Mesothelial cell of epicardium (in vitro differentiated cells): ENCODE measurements at places on chromosomes 1 and 21. TPM values are rescaled to one million over a fixed set of nuclear protein-coding genes. Genes with fewer than 3 reads are reported as not detected.
A peak's percentile ranks its signal among the peaks of the same experiment; 100 is the strongest.

MED8 gene
- total RNA-seq: 29.8 to 32.4 TPM (median 30.4 TPM) in 3 replicates

HSPB7 gene
- total RNA-seq: 5.0 to 6.3 TPM (median 6.3 TPM) in 3 replicates

PCP4 gene
- total RNA-seq: 17.6 to 19.2 TPM (median 18.1 TPM) in 3 replicates

TRIM45 gene
- 39.1 to 41.5 TPM (median 40.0 TPM) in 3 replicates for total RNA-seq

CFAP74 gene
- 0.16 to 0.42 TPM (median 0.18 TPM) in 3 replicates for total RNA-seq

A3GALT2 gene
- 0.51 to 0.58 TPM (median 0.52 TPM) in 3 replicates for total RNA-seq

WNT9A gene
- total RNA-seq: 3.9 to 4.5 TPM (median 4.3 TPM) in 3 replicates

- H3K4me3 ChIP-seq: no peak overlapping the region
- H3K27ac ChIP-seq: peak overlapping the region; percentile 73
- no peaks in the 10 kb centered on the region for H3K36me3 ChIP-seq
Measured at GRCh38 chr21:32064281-32064910, 191.6 kb downstream of the HUNK start.

DNA sequence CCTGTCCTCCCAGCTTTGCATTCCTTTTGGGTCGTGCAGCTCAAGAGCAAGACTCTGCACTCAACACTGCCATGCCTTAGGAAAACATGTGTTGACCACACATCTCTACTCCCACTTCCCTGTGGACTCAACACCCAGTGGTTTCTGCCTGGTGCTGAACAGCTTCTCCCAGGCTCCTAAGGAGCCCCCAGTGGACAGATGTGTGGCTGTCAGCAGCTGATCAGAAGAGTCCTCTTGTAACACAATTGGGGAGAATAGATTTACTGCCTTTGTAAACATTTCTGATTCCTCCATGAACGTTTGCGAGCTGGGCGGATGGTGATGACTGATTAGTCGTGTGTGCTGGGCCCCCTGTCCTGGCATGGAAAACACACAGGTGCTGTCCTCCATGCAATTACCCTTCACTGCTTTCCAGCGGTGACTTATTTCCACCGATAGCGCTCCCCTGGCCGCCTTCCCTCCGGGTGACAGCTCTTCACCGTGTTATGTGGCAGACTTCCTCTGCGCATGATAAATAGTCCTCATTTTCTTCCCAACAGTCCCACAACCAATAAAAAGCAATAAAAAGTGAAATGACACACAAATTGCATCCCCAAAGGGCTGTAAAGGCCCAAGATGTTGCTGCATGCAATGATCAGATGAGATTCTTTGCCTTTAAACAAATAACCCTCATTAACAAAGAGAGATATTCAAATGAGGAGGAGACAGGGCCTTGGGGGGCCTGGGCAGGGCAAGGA, 249.4 kb upstream of the AJAP1 start:
- H3K4me3 ChIP-seq: no peak overlapping the region
- DNase-seq: no peak
- H3K4me1 ChIP-seq: no peaks in the 10 kb centered on the region
- no peak overlapping the region for H3K27ac ChIP-seq

DNA sequence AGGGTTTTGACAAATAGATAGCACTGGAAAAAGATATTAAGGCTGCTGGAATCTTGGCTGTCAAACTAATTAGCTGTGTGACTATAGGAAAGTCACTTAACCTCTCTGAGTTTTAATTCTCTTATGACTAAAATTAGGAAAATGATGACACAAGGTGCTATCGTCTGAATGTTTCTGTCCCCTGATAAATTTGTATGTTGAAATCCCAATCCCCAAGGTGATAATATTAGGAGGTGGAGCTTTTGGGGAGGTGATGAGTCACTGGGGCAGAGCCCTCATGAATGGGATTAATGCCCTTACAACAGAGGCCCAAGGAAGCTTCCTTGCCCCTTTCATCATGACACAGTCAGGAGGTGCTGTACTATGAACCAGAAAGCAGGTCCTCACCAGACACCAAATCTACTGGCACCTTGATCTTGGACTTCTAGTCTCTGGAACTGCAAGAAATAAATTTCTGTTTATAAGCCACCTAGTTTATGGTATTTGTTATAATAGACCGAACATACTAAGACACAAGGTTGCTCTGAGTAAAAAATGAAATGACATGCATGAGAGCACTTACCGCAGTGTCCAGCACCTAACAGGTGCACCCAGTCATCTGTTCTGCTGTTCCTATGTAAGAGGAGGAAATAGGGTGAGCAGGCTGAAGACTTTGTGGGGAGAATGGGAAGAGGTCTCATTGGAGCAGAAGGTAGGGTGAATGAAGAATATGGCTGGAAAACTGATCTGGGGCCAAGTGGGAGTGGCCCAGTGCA, 26.3 kb upstream of the DISP1 start:
- no peak overlapping the region for H3K4me3 ChIP-seq
- H3K27me3 ChIP-seq: no peaks in the 10 kb centered on the region
- DNase-seq: no peak
- H3K27ac ChIP-seq: no peak overlapping the region
- peaks cover 66% of the 10 kb centered on the region for H3K4me1 ChIP-seq

DNA sequence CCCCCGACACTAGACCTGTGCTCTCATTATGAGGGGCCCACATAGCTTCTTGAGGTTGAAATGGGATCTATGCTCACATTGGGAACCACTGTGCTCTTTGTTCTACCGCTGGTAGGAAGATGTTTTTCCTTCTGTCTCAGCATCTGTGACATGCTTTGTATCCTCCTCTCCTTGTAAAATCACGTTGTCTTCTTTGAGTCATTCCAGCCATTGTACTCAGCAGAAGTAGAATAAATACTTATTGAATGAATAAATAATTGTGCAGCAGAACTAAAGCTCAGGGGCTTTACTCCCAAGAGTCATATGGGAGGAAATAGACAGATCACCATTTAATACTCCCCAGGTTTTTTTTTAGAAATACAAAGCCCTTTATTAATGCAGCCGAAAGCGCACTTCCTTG, 66.3 kb upstream of the EDEM3 start:
- DNase-seq: no peak
- no peak overlapping the region for H3K4me3 ChIP-seq
- H3K36me3 ChIP-seq: no peaks in the 10 kb centered on the region
- no peak overlapping the region for H3K27ac ChIP-seq
- H3K27me3 ChIP-seq: no peaks in the 10 kb centered on the region

DNA sequence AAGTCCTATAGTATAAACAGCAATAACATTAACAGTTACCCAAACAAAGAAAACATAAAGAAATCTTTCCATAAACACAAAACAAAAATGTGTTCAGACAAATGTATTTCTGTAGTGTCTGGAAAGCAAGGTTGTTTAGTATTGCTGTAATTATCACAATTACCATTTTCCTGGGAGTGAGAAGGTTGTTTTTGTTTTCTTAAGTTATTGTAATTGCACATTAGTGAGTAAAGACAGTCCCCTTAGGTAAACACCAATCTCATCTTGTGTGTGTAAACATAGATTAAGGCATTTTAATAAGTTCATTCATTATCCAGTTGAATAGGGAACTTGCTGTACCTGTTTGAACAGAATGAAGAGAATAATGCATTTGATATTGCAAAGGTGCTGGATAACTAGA, 356.9 kb upstream of the ADGRL4 start:
- H3K36me3 ChIP-seq: no peaks in the 10 kb centered on the region
- no peaks in the 10 kb centered on the region for H3K27me3 ChIP-seq
- H3K4me3 ChIP-seq: no peak overlapping the region
- no peak overlapping the region for H3K27ac ChIP-seq
- peaks cover 11% of the 10 kb centered on the region for H3K4me1 ChIP-seq

GRCh38 chr1:29744684-29745490, 508.6 kb downstream of the PTPRU start:
- H3K27ac ChIP-seq: no peak overlapping the region
- no peaks in the 10 kb centered on the region for H3K4me1 ChIP-seq
- H3K36me3 ChIP-seq: no peaks in the 10 kb centered on the region
- no peak for DNase-seq

- H3K27me3 ChIP-seq: peaks cover 14% of the 10 kb centered on the region
- H3K4me1 ChIP-seq: peaks cover 4% of the 10 kb centered on the region
- no peak overlapping the region for H3K4me3 ChIP-seq
- DNase-seq: no peak
- no peak overlapping the region for H3K27ac ChIP-seq
- no peaks in the 10 kb centered on the region for H3K36me3 ChIP-seq
Measured at GRCh38 chr21:40471103-40471502, 375.9 kb downstream of the DSCAM start.

- no peak overlapping the region for H3K27ac ChIP-seq
- no peak overlapping the region for H3K4me3 ChIP-seq
- H3K4me1 ChIP-seq: peaks cover under 1% of the 10 kb centered on the region
- no peak for DNase-seq
Measured at GRCh38 chr21:35945089-35945671, 115.1 kb downstream of the SETD4 start.

DNA sequence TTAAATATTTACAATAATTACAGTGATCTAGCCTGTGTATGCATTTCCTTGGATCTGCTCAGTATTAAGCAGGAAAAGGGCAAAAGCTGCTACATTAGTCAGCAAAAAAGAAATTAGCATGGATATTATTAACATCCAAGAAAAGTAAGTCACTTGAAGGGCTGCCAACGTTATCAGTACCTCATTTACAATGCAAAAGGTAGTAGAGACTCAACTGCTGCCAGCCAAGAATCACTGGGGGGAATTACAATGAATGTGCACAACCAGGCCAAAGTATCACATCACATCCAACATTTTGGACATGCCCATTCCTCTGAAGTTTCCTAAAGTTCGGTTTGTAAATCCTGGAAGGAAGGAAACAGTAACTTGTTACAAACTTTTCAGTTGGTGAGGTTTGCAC, 1.9 kb downstream of the CNN3 start:
- no peak for DNase-seq
- H3K4me3 ChIP-seq: peak overlapping the region; percentile 96
- peak overlapping the region; percentile 100 for H3K27ac ChIP-seq
- no peaks in the 10 kb centered on the region for H3K36me3 ChIP-seq
- peaks cover 67% of the 10 kb centered on the region for H3K4me1 ChIP-seq
- no peaks in the 10 kb centered on the region for H3K27me3 ChIP-seq

DNA sequence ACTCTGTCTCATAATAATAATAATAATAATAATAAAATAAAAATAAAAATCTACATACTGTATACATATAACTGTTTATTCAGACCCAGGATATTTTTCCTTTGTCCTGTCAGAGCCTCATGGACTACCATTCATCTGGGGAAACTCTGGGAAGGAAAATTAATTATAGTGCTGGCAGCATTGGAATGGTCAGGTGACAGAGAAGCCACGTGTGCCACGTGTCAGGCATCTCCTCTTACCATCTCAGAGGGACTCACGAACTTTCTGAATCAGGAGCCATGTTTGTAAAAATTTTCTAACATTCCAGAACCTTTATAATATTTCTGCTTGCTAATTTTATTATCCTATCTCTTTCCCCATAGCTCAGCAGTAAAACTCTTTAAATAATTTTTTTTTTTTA, 97.8 kb upstream of the HNRNPU start:
- no peaks in the 10 kb centered on the region for H3K36me3 ChIP-seq
- H3K4me3 ChIP-seq: no peak overlapping the region
- H3K27ac ChIP-seq: no peak overlapping the region
- peaks cover 25% of the 10 kb centered on the region for H3K4me1 ChIP-seq
- no peak for DNase-seq

GRCh38 chr1:93703643-93704042, 22.0 kb upstream of the BCAR3 start:
- no peak overlapping the region for H3K4me3 ChIP-seq
- H3K4me1 ChIP-seq: peaks cover 9% of the 10 kb centered on the region
- H3K27ac ChIP-seq: no peak overlapping the region
- H3K27me3 ChIP-seq: no peaks in the 10 kb centered on the region
- no peaks in the 10 kb centered on the region for H3K36me3 ChIP-seq

GRCh38 chr1:201610858-201611257, 71.9 kb downstream of the NAV1 start:
- H3K27me3 ChIP-seq: no peaks in the 10 kb centered on the region
- no peak overlapping the region for H3K27ac ChIP-seq
- no peak for DNase-seq
- H3K36me3 ChIP-seq: no peaks in the 10 kb centered on the region
